ENCODE measurements at places on chromosomes 7 and 10. TPM values are rescaled to one million over a fixed set of nuclear protein-coding genes. Genes with fewer than 3 reads are reported as not detected.

- DNase-seq: no peak
Measured at GRCh38 chr10:129958148-129958628, 5.9 kb downstream of the EBF3 start.

GRCh38 chr10:43471146-43471545 is 34.2 kb downstream of the ZNF487 start:
- no peak for DNase-seq

GRCh38 chr10:85976267-85976793 is 390.3 kb downstream of the GRID1 start:
- DNase-seq: no peak

Gene OR2A5
- polyA plus RNA-seq: 0.10 TPM

Gene HSPA12A
- polyA plus RNA-seq: 49.4 TPM

Gene GDF2
- not detected for polyA plus RNA-seq

Data from right renal pelvis (tissue), 4 donors.